ENCODE measurements at places on chromosomes 2 and 18.

GRCh38 chr2:65885266-65885665 lies 452.9 kb upstream of the SPRED2 start:
- DNase-seq, result no peak

GRCh38 chr18:60872434-60872833 lies 460.8 kb upstream of the CDH20 start:
- no peak for DNase-seq

DNA sequence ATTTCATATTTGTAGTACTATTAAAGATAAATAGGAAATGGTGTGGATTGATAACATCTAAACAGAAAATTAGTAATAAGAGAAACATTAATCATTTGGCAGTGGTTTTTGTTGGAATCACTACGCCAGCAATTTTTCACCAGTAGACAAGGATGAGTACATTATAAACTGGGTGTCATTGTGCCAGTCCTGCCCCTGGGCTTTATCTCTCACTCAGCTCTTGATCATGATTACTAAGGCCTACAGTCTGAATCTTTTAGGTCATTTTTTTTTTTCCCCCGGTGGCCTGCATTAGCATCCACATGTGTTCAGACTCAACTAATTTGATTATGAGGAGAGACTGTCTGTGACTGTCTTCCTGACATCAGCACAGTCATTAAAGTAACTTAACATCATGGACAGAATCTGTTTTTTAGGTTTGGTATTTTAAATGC lies 16.2 kb downstream of the GULP1 start:
- no peak for DNase-seq

DNA sequence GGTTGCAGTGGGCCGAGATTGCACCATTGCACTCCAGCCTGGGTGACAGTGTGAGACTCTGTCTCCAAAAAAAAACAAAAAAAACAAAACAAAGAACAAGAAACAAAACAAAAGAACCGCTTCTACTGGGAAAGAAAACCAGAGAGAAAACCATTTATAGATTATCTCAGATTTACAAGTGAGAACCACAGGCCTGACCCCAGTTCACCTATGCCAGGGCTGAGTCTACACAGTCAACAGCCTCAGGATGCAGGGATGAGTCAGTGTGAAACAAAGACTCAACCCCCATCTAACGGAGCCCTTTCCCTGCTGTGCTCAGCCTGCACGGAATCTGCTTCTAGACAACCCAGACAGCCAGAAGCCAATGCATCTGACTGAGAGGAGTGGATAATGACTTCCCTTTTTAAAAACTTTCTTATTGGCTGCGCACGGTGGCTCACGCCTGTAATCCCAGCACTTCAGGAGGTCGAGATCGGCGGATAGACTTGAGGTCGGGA lies 25.5 kb upstream of the YWHAQ start:
- no peak for DNase-seq

DNA sequence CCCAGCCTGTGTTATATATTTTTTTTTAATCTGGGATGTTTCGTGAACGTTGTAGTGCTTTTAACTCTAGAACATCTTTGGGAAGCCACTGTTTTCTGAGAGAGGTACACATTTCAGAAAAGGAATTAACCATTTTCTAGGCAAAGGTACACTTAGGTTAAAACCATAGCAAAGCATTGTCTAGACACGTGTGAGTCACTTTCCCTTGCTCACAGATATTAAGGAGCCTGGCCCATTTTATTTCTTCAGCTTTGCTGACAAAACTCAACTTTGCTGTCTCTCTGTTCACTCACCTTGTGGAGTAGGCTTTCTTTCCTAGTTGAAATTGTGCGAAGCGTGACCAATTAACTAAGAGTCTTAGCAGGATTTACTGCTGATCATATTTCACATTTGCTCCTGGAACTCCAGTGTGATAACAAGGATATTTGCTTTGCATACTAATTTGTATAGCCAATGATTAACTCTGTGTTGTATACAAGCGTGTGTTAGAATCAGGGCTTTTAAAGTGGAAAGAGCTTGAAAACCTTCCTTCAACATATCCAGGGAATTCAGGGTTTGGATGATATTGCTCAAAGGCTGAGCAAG lies 215.0 kb upstream of the AGAP1 start:
- no peak for DNase-seq

GRCh38 chr18:44458777-44459176 lies 221.9 kb upstream of the SETBP1 start:
- no peak for DNase-seq

- no peak for DNase-seq
Observed at GRCh38 chr18:1599196-1599595, 694.5 kb downstream of the ADCYAP1 start.

GRCh38 chr2:109229094-109229675 lies 100.2 kb downstream of the SH3RF3 start:
- DNase-seq, result no peak

DNA sequence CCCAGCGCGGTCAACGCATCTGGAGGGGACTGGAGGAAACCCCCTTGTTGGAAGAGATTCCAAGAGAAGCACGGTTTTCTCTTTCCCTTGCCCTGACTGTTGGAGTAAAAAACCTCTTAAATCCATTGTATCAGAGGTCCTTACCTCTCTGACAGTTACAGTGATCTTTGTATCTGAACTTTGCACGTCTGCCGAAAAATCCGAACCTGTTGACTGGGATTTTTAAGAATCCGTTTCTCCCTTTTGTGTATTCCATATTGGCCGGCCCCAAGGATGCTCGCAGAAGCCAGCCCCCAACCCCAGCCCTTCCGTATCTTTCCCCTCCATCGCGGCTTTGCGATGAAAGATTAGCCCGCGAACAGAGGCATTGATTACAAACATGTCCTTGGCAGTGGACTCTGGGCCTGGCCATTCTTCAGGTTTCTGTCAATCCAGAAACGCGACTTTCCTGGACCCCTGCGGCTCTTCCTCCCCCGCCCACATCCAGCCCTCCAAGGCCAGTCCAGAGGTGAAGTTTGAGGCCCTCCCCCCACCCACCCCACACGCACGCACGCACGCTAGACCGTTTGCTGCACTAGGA lies 4.6 kb upstream of the DLX1 start:
- DNase-seq, result no peak

GRCh38 chr2:36561237-36561944 lies 36.6 kb downstream of the FEZ2 start:
- no peak for DNase-seq

GRCh38 chr2:188977317-188977716 lies 3.1 kb downstream of the COL3A1 start:
- DNase-seq, result no peak

- peak; percentile 53 for DNase-seq
Observed at GRCh38 chr2:71277536-71278103, 50.7 kb upstream of the PAIP2B start.

- DNase-seq, result no peak
Observed at GRCh38 chr2:84373391-84373790, 85.7 kb downstream of the SUCLG1 start.
